ENCODE measurements at places on chromosomes 7 and 10.

DNA sequence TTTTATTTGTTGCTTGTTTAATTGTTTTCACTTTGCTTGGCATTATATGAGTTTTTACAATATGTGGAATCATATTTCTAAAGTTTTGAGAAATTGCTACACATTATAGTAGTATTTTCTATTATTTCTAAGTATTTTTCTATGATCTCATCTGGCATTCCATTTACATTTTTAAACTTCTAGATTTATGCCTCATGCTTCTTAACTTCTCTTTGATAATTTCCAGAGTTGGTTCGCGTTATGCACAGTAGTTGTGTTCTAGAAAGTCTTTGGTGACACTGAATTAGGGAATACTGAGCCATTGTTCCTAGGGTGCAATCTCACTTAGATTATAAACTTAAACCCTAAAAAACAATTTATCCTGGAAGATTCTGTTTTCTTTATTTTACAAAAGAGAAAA lies 129.2 kb downstream of the GNAI1 start:
- DNase-seq = no peak

DNA sequence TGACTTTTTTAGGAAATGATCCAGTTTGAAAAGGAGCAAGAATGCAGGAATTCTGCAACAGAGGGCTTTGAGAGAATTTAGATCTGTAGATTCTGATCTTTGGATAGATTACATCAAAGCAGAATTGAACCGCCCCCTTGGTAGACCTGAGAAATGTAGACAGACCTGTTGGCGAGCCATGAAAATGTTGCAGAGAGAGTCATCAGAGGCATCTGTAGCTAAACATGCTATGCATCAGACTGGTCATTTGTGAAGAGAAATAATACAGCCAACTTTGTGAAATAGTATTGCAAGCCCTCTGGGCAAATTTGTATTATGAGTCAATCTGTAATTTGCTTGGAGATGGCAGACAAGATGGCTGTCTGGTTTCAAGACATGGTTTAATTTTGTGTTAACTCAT lies 4.3 kb upstream of the C1GALT1 start:
- no peak for DNase-seq

DNA sequence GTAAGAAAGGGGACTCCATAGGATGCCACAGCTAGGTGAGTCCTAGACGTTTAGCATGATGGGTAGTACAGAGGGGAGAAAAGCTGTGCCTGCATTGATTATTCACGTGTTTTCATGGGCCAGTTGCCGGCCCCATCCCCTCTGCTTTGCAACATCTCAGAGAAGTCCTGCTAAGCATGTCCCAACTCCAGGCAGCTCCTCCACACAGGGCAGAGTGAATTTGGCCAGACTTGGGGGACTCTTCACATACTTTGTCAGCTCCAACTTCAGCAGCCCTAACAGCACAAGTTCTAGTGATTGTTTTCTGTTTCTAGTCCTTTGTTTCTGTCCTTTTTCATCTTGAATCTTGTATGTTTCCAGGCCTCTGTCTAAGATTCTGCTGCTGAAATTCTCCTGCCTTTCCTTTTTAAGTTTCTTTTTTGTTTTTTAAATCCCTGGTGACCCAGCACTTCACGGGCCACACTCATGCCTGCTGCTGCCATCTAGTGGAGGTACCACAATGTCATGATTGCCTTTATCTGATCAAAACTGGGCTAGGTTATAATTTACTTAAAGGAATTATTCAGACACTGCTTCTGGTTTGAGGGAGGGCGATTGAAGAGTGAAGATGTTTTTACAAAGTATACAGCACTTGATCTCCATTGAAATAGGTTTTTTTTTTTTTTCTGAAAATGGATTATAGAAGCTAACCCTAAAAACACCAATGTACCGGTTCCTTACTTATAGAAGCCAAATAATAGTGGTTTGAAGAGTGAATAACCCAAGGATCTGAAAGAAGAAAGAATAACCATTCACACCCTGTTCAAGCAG lies 276.9 kb downstream of the CSTF2T start:
- DNase-seq = no peak

GRCh38 chr10:49138361-49138891 lies 4.6 kb upstream of the FAM170B start:
- DNase-seq = no peak

DNA sequence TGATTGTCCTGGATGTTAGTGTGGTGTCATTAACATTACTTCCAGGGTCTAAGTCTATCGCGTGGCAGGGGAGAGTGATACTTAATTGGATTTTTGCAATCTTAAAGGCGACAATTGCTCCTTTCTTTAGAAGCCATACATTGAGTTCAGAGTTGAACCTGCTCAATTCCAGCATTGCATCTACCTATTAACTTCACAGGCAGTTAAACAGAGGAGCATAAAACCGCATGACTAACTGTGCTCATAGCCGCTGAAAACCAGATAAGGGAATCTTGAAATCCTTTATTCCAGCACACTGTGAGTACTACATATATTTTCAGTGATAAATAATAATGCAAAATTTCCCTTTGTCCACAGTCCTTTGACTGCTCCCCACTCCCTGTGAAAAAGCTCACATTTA lies 255.3 kb downstream of the STK31 start:
- no peak for DNase-seq

DNA sequence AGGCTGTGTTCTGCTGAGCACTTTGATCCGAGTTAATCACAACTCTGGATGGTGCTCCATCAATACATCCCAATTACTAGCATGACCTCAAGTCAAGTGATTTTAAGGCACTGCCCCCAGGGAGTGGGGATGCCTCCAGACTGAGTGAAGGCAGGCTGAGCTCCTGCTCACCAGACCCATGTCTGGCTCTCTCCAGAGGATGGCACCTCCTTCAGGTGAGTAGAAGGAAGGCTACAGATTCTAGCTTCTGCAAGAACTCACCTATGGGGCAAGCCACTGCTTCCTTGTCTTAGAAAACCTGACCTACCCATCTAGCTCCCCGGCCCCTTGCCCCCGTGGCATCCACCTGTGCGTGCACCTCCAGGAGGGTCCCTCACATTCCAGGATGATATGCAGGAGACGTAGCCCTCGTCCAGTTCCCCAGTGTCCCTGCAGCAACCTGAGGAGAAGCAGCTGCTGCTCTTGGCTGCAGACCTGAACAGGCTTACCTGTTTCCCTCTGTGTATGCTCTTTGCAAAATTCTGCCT lies 390.3 kb downstream of the GRID1 start:
- no peak for DNase-seq

GRCh38 chr7:96887426-96887825 lies 117.9 kb upstream of the DLX6 start:
- DNase-seq = no peak

DNA sequence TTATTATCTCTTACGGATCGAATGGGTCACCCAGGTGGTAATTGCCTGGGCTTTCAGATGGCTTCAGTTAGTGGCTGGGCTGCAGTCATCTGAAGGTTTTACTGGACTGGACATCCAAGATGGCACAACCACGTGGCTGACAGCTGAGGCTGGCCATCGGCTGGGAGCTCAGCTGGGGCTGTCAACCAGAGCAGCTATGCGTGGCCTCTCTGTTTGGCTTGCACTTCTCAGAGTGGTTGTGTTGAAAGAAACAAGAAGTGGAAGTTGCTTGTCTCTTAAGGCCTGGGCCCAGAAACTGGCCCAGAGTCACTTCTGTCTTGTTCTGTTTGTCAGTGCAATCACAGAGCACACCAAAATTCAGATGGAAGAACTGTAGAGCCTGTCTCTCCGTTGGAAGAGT lies 5.7 kb upstream of the GDI2 start:
- no peak for DNase-seq

DNA sequence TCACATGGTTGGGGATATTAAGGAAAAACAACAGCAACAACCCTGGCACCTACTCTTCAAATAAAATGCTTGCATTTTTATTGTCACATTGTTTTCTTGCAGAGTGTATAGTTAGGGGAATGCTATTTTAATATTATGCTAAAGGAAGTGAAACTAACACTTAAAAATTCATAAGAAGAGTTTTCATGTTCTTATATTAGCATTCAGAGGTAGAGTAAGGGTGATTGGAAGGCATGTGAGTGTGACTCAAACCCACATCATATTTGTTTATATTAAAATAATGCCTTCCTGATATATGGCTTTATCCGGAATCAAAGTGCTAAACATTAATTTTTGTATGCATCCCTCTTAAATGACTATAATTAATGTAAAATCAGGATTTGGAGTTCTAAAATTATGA lies 59.8 kb upstream of the TES start:
- DNase-seq = no peak

DNA sequence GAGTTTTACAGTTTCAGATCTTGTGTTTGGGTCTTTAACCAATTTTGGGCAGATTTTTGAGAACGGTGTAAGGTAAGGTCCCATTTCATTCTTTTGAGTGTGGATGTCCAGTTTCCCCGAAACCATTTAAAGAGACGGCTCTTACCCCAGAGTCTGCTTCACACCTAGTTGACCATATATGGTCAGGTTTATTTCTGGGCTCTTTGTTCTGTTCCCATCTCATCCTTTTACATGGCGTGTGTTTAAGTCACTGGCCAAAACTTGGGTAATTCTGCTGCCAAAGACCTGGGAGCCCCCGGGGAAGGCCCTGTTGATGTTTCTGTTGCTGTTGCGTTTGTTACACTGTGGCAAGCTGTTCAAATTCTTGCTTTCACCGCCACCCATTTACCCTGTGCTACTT lies 120.1 kb downstream of the PTPRN2 start:
- DNase-seq = no peak

- DNase-seq = no peak
These were observed 75.5 kb downstream of the HIPK2 start for GRCh38 chr7:139702313-139702731.

GRCh38 chr7:139777133-139777891 lies 486 bp downstream of the HIPK2 start:
- no peak for DNase-seq

Data from cerebellar nuclear complex (tissue), 1 donor.